ENCODE measurements at places on chromosomes 6 and 20.

- DNase-seq = peak; percentile 84
Observed at GRCh38 chr6:28225056-28225834, at the start of gene ZSCAN9. Gene ZSCAN9, plus strand, starts transcription at chr6:28225275. Its CDS starts 1,810 bp downstream, at chr6:28227085.

DNA sequence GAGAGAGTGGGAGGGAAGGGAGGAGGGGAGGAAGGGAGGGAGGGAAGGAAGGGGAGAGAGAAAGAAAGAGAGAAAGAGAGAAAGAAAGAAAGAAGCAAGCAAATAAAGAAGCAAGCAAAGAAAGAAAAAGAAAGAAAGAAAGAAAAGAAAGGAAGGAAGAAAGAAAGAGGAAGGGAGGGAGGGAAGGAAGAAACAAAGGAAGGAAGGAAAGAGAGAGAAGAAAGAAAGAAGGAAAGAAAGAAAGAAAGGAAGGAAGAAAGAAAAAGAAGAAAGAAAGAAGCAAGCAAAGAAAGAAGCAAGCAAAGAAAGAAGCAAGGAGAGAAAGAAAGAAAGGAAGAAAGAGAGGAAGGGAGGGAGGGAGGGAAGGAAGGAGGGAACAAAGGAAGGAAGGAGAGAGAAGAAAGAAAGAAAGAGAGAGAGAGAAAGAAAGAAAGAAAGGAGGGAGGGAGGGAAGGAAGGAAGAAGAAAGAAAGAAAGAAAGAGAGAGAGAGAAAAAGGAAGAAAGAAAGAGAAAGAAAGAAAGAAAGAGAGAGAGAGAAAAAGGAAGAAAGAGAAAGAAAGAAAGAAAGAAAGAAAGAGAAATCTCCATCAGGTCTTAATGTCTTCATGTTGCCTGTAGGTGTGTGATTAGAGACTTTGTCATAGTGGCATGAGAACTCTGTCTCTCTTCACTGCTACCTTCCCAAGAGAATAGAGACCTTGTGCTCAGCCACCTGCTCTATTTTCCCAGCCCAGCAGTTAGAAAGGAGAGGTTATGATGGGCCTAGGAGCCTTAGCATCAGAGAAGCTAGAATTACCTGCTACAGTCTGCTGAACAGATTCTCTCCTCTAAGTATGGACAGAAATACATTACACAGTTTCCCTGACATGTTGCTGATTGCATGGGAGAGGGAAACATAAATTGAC is 5.0 kb downstream of the SEMG1 start:
- DNase-seq = no peak

GRCh38 chr6:43271944-43272343 is 26.1 kb upstream of the SLC22A7 start:
- no peak for DNase-seq

DNA sequence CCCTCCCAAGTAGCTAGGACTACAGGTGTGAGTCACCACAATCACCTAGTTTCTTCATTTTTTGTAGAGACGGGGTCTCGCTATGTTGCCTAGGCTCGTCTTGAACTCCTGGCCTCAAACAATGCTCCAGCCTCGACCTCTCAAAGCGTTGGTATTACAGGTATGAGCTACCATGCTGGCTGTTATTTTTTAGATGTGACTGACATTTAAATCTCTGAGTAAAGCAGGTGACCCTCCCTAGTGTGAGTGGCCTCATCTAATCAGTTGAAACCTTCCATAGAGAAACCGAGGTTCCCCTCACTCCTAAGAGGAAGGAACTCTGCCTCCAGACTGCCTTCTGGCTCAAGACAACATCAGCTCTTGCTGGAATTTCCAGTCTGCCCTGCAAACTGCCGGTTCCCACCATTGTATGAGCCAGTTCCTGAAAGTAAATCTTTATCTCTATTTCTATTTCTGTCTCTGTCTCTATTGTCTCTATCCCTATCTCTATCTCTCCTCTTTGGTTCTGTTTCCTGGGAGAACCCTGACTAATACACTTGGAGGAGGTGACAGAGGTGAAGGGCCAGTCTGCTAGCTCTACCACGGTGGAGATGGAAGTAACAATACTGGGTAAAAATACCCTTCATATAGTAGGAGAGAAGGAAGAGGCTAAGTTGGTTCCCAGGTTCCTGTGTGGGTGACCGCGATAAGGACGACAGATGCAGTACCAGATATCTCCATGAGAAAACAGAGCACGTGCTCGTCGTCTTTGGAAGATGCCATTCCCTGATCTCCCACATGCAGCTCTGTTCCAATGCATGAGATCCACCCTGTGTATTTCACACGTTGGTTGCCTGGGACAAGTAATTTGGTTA is 81.0 kb downstream of the MYB start:
- no peak for DNase-seq

GRCh38 chr6:116011520-116011919 is 49.2 kb downstream of the FRK start:
- DNase-seq = no peak

DNA sequence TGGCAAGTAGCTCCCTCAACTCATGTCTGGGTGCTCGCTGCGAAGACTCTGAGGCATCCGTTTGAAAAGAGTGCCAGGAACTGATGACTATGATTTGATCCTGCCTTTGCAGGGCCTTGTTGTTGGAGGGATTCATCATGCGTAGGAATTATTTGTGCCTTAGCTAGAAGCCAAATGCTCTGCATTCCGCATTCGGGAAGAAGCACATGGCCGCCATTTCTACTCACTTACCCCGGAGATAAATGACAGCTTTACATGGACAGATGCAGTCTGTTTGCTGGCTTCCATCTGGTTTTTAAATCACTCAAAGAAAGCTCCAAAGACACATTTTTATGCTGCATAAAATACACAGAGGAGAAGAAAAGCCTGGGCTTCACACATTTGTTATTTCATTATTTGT is 363.3 kb upstream of the CDH4 start:
- no peak for DNase-seq

- DNase-seq = no peak
Observed at GRCh38 chr6:55776113-55776512, 99.3 kb downstream of the BMP5 start.

DNA sequence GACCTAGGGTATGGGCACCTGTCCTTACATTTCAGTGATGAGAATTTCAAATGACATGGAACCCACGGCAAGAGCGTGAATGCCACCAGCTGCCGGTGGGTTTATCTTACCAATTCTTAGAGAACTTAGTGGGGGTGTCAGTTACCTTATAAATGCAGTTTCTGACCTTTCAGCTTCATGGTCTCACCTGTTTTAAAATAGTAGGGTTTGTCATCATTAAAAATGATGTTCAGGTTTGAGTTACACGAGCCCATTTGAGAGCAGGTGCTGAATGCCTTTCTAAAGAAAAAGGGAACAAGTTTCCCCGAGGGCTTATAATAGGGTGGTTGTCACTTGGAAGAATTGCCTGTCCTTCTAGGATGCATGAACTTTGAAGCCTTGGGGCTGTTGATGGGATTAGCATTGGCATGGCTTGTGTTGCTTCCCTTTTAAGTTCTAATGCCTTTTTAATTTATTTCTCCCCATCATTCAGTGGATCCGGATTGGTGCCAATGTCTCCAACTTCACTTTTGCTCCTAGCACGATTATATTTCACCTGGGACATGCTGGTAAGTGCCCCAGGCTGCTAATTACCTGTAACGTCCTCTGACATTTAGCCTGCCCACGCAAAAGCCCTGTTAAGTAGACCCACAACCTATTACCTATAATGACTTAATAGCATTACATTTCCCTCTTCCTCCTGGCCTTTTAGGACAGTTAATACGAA is 27.9 kb downstream of the GHRH start:
- DNase-seq = no peak

Measured in mucosa of gallbladder (tissue), 1 donor.